Activated CD4-positive, alpha-beta memory T cell treated with anti-CD3 and anti-CD28 coated beads, Interleukin-2, amount 10 ng/mL, durations not matched to agents 7 days and 5 days (primary cell): ENCODE measurements at places on chromosomes 12 and 14. TPM values are rescaled to one million over a fixed set of nuclear protein-coding genes. Genes with fewer than 3 reads are reported as not detected.

SERPINA3 gene
- total RNA-seq = not detected

RIPK3 gene
- total RNA-seq = 38.0 TPM

SSPN gene
- total RNA-seq = not detected

ACOT6 gene
- total RNA-seq = not detected

IFNG-AS1 gene
- 0.40 TPM for total RNA-seq

KRT78 gene
- not detected for total RNA-seq

IAPP gene
- total RNA-seq = not detected

C12orf60 gene
- total RNA-seq = 2.4 TPM

CPNE6 gene
- total RNA-seq = not detected

ANG gene
- 4.9 TPM for total RNA-seq

PDZRN4 gene
- total RNA-seq = not detected

ALDH1L2 gene
- 1.9 TPM for total RNA-seq

MYF6 gene
- total RNA-seq = not detected

VRTN gene
- total RNA-seq = not detected

PNP gene
- total RNA-seq = 207 TPM

RSRC2 gene
- 97.4 TPM for total RNA-seq

RHEBL1 gene
- 15.8 TPM for total RNA-seq

SYCP3 gene
- 0.30 TPM for total RNA-seq

GPR132 gene
- total RNA-seq = 51.4 TPM

CRIP1 gene
- total RNA-seq = 883 TPM
